PC-3 (cell line): ENCODE measurements at places on chromosomes 7 and 10. TPM values are rescaled to one million over a fixed set of nuclear protein-coding genes. Genes with fewer than 3 reads are reported as not detected.

The BTAF1 gene
- 22.9 and 27.6 TPM in 2 replicates for total RNA-seq

The CPA5 gene
- 1.3 TPM in 1 of 2 replicates, not detected in the other for total RNA-seq

The PPP1R9A gene
- 5.9 and 9.5 TPM in 2 replicates for total RNA-seq

GRCh38 chr10:29517352-29517923 is 117.3 kb downstream of the SVIL start:
- DNase-seq, result peak; percentile 56

The LRMDA gene
- total RNA-seq, result 1.2 and 3.6 TPM in 2 replicates

The PIP gene
- total RNA-seq, result not detected in 2 replicates

DNA sequence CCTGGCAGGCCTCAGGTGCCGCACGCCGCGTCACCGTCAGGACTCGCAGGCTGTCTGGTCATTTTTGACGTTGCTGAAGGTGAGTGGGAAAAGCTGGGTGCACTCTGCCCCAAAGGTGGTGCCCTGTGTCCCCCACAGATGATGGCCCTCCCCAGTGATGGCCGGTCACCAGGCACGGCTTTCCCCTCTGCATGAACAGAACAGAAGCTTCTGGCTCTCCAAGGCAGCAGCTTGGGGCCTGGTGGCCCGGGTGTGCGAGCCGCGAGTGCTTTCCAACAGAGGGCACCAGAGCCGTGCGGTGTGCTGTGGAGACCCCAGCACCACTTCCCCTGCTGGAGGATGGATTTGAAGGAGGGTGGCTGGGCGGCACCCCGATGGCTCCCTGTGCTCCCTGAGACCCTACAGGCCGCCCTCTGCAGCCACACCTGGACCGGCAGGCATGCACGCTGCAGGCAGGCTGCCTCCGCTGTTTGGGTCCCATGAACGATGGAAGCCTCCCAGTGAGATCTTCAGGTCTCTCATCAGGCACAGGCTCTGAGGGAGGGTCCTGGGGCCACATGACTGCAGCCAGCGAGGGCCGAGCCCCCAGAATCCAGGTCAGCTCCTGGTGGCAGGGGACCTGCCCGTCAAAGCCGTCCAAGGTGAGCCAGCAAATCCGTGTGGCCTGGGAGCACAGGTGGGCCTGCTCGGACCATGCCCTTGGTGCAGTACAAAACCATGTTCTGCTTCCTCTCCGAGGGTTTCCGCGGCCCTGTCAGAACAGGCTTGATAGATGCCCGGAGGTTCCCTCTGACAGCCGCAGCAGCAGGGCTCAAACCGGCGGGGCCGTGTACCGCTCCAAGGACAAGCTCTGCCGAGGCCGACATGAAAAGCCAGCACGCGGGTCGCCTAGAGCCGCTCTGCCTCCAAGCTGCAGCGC is 195.4 kb downstream of the EBF3 start:
- no peak for DNase-seq

GRCh38 chr7:23347033-23347681 is 48.0 kb downstream of the MALSU1 start:
- DNase-seq, result peak; percentile 24

GRCh38 chr10:124992462-124993344 is 50.8 kb downstream of the ZRANB1 start:
- peak; percentile 68 for DNase-seq

DNA sequence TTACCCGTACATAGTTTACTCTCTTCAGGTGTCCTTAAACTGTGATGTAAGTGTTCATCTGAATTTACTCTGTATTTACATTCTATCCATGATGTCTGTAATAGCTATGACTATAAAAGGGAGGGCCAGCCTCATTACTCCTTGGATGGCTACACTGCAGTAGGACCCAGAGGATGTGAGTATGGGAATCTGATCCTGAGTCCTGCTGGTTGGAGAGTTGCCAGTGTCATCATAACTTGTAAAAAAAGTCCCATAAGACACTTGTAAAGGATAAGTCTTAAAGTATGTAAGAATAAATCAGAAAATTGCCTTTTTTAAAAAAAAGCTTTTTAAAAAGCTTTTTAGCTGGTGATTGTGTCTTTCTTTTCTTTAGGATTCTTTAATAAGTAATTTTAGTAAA is 95.4 kb downstream of the PPP1R9A start:
- peak; percentile 24 for DNase-seq

The CUTC gene
- 10.2 and 14.5 TPM in 2 replicates for total RNA-seq

The FAM25G gene
- total RNA-seq, result not detected in 2 replicates

- DNase-seq, result peak; percentile 50
Observed at GRCh38 chr7:80136261-80137055, 1.8 kb downstream of the GNAI1 start.

The FAM221A gene
- 0.75 and 5.6 TPM in 2 replicates for total RNA-seq

- no peak for DNase-seq
Observed at GRCh38 chr7:41162612-41163011, 540.3 kb downstream of the INHBA start.

The DNAJC12 gene
- total RNA-seq, result 14.2 and 15.5 TPM in 2 replicates
